ENCODE measurements at places on chromosomes 11 and 22. TPM values are rescaled to one million over a fixed set of nuclear protein-coding genes. Genes with fewer than 3 reads are reported as not detected.
A peak's percentile ranks its signal among the peaks of the same experiment; 100 is the strongest.

CNGA4 gene
- polyA plus RNA-seq = not detected

GRCh38 chr11:65468874-65469333 is 29.9 kb upstream of the MALAT1 start:
- DNase-seq = peak; percentile 52

DNA sequence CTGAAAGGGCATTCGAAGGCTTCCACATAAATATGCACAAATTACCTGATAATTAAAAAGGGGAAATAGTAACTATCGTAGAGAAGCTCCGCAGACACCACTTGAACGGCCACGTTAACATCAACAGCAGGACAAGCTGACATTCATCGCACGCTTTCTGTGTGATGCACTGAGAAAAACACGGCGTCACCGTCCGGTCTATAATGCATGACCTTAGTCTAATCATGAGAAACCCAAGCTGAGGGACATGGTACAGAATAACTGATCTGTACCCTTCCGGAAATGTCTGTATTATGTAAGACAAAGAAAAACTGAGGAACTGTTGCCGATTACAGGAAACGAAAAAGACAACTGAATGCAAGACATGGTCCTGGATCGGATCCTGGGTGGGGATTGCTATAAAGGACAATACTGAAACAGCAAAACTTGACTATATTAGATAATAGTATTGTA is 678 bp upstream of the RANGAP1 start:
- DNase-seq = peak; percentile 61

KCNJ1 gene
- polyA plus RNA-seq = not detected

All from GM23248 (cell line).